Dorsolateral prefrontal cortex (tissue), 122 donors: ENCODE measurements at places on chromosomes 7 and 10. TPM values are rescaled to one million over a fixed set of nuclear protein-coding genes. Genes with fewer than 3 reads are reported as not detected.

The APBB1IP gene
- 8.4 TPM for total RNA-seq

The MNX1 gene
- not detected for total RNA-seq

The MSMB gene
- total RNA-seq, result not detected

The MRLN gene
- not detected for total RNA-seq

The PLXDC2 gene
- 41.8 TPM for total RNA-seq

The CTAGE15 gene
- not detected for total RNA-seq

The PGAM2 gene
- 9.3 TPM for total RNA-seq

The NOS3 gene
- 39.1 TPM for total RNA-seq

The NPC1L1 gene
- not detected for total RNA-seq

The AMPH gene
- total RNA-seq, result 145 TPM

The DYDC2 gene
- 0.95 TPM for total RNA-seq
